ENCODE measurements at places on chromosomes 1 and 21.

DNA sequence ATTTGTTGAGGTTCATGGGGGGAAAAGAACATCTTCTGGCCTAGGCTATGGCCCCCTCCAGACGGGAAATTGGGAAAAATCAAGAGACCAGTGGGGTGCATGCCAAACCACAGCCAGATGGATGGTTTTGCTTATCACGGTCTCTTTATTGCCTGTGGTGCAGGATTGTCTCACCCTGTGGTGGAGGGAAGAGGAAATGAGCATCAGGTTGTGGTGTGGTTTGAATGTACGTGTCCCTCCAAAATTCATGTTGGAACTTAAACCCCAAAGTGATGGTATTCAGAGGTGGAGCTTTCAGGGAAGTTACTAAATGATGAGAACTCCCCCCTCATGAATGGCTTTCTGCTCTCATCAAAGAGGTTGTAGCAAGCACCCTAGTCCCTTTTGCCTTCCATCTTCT, 525.7 kb downstream of the NPHP4 start:
- no peak for DNase-seq

- DNase-seq, result no peak
These were observed 43.7 kb downstream of the TRIM11 start for GRCh38 chr1:228362884-228363450.

- DNase-seq, result no peak
These were observed 748 bp downstream of the PPP1R15B start for GRCh38 chr1:204410688-204411450.

DNA sequence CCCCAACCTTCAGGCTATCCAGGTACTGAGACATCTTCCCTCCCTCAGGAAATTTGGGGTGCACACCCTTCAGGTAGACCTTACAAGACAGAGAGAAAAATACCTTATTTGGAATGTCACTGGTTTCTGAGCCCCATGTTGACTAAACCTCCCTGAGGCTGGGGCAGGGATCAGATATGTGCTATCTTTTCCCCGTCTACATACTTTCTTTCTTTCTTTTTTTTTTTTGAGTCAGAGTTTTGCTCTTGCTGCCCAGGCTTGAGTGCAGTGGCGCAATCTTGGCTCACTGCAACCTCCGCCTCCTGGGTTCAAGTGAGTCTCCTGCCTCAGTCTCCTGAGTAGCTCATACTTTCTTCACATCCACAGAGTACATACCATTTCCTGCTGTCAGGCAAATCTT, 1.6 kb downstream of the CYB5R1 start:
- no peak for DNase-seq

DNA sequence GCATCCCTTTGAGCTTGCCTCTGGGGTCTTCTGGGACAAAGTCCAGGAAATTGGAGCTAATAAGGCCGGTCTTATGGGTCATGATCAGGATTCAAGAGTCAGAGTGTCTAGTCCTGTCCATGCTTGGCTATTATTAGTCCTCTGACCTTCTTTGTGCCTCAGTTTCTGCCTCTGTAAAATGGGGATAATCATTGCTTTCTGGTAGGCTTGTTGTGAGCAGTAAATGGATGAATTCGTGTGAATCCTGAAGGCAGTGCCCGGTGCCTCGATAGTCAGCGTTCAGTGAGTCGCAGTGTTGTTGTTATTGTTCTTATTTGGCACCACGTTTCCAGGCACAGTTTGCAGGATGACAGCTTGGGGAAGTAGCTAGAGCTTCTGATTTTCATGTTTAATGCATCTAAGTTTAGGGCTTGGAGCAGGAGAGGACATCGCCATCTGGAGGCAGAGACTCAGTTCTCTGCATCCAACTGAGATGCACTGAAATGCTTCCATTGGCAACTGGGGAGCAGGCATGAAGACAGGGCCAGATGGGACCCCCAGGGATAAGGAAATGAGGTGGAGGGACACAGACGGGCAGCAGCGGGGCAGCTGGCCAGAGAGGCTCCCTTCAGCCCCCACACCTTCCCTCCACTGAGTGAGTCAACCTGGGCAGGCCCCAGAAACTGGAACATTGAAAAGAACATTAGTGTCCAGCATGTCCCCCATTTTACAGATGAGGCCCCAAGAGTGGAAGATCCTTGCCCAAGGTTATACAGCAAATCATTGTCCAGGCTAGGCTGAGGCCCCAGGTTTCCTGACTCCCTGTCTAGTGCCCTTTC, 160.3 kb downstream of the PTPRU start:
- DNase-seq, result no peak

GRCh38 chr1:206717674-206717989, 32.9 kb downstream of the MAPKAPK2 start:
- no peak for DNase-seq

All from iPS DF 6.9 (cell line).